ENCODE measurements at places on chromosomes 16 and 17.

GRCh38 chr17:79393358-79394052 lies 217.3 kb downstream of the RBFOX3 start:
- DNase-seq, result peak; percentile 69

GRCh38 chr17:915538-916201 lies 63.9 kb downstream of the NXN start:
- DNase-seq, result no peak

GRCh38 chr17:28472871-28473497 lies 460 bp upstream of the SLC13A2 start:
- no peak for DNase-seq

- no peak for DNase-seq
These were observed 8.5 kb downstream of the DNAJA3 start for GRCh38 chr16:4433914-4434787.

GRCh38 chr16:81632392-81633146 lies 146.5 kb upstream of the PLCG2 start:
- DNase-seq, result peak; percentile 76

DNA sequence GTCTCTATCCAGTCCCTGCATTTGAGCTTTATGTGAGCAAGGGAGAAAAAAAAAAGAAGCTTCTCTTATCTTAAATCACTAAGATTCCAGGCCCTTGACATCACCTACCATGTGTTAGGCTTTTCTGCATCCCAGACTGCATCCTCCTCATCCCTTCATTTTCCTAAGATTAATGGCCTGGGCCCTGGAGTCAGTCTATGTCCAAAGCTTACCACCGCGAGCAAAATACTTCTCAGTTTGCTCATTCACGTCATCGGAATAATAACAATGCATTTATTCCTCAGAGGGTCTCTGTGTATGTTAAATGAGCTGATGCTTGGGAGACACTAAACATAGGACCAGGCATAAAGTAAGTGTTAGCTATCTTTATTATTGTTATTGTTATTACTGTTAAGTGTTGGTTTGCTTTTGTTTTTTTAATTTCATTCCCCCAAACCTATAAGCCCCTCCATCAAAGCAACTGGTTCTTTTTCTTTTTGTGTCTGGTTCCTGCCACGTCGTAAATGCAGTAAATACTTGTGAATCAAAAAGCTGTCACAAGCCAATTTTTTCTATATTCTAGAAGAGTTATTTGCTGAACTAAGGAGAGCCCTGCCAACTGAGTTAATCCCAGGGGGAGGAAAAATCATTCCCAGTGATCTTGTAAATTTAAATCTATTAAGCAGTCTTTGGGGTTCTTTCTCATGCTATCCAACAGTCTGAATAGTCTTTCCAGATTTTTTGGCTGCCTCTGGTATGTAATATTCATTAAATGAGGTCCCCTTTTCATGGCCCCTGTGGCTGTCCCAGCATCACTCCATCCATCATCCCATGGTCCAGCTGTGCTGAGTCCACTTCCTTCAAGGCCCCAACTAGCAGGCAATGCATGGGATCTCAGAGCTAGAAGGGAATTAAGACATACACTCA lies 46.5 kb downstream of the VAT1L start:
- DNase-seq, result no peak

DNA sequence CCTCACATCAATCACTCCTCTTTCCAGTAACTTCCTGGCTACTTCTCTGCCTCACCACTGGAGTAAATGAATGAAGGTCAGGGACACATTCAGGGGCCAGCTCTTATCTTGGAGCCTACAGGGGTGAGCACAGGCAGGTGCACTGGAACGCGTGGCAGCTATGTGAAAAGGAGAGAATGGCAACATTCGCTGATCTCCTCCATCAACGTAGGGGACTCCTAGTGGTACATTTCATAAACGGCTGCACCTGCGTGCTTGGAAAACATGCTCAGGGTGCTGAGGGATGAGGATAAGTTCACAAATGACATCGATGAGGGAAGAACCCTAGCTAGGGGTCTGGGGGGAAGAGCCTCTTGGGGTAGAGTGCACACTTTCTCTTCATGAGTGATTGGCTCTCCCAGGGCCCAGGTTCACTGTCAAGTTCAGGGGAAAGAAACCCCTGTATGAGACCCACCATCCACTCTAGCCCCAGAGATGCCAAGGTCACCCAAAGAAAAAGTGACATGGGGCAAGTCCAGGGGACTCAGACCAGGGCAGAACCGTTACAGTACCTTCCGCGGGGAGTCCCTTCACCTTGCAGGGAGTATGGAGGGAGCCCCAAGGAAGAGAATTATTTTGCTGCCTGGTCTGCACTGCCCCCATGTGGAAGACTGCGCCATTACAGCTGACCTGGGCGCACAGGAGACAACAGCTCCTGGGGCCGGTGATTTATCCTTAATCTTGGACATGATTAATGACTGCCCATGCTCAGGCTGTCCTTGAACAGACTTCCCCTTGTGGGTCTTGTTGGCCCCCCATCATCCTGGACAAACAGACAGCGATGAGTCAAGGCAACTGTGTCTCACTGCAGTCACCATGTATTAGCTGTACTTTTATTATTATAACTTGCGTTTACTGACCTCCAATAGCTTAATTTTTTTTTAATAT lies 30.1 kb downstream of the VAC14 start:
- peak; percentile 63 for DNase-seq

DNA sequence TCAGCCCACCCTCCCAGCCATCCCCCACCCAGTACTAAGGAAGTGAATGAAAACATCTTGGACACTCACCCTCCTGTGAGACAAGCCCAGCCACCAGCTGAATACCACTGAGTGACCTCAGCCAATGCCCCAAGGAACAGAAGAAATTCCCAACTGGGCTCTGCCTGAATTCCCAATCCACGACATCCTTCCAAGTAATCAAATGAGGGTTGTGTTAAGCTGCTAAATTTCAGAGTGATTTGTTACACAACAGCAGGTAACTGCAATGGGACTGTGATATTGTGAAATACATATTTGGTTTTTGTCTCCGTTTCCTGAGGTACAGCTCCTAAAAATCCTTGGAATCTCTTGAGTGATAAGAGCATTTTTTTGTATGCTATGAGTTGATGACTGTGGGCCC lies 578.7 kb upstream of the CDH11 start:
- no peak for DNase-seq

DNA sequence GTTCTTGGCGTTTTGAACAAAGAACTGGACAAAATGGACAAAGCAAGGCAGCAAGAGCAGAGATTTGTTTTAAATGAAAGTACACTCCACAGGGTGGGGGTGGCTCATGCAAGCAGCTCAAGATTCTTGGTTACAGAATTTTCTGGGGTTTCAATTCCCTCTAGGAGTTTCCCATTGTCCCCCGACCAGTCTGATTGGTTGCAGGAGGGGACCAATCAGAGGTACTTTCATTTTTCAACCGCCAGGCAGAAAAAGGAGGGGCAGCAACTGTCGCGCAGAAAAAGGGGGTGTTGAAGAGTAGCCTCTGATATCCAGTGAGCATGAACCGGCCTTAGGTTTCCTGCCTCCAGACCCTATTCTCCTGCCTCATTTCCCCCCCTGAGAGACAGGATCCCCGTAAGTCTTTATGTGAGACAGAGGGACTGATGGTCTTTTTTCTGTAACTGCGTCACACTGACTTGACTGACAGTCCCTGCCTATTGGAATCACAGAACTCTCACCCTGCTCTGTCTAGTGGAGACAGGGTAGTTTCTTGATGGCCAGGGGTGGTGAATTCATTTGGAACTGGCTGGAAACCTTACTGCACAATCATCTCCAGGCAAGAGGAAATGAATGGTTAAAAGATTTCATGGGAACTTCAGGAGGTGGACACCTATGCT lies 59.4 kb upstream of the ALOX12 start:
- DNase-seq, result no peak

DNA sequence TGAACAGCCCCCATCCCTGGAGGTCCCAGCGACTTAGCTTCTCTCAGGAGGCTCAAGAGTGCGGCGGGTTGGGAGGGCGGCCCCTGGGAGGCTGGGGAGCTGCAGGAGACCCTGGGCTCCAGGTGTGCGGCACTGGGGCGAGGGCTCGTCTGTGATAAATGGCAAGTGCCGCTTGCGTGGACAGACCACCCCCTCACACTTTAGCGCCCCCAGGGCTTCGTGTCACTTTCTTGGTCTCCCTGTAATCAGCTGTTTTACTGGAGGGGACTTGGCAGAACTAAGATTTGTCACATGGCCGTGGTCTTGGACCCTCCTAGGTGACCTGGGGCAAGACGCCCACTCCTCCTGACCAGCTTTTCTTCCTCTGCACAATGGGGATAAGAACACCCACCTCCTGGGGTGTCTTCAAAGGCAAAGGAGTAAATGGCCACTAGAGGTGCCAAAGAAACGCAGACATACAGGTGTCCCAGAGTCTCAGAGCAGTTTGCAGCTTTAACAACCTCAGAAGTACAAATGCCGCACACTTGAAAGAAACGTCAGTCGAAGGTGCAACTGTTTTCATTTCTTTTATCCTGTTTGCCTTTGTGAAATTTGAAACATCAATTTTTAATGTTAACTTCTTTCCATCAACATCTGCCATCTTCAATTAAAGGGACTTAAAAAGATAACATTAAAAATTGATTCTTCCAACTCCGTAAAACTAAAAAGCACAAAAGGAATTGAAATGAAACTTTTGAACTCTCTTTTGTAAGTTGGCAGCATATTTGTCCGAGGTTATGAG lies 946 bp downstream of the OSGIN1 start:
- DNase-seq, result peak; percentile 46

DNA sequence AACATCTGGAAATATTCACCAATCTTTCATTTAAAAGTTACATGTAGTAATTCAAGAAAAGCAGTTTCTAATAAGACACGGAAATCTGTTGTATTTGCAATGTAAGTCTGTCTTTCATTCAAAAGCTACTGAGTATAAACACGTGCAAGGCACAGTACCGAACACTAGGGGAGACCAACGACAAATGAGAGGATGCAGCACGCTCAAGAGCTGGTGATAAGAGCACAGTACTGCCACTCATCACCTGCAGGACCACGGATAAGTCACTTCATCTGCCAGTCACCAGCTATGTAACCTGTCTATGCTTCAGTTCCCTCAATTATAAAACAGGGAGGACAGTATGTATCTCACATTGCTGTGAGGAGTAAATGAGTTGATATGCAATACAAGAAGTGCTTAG lies 67.1 kb downstream of the CLEC18A start:
- DNase-seq, result peak; percentile 35

- DNase-seq, result no peak
These were observed 38.4 kb downstream of the CFDP1 start for GRCh38 chr16:75394941-75395340.

- DNase-seq, result no peak
These were observed 59.4 kb upstream of the CMIP start for GRCh38 chr16:81385031-81385756.

DNA sequence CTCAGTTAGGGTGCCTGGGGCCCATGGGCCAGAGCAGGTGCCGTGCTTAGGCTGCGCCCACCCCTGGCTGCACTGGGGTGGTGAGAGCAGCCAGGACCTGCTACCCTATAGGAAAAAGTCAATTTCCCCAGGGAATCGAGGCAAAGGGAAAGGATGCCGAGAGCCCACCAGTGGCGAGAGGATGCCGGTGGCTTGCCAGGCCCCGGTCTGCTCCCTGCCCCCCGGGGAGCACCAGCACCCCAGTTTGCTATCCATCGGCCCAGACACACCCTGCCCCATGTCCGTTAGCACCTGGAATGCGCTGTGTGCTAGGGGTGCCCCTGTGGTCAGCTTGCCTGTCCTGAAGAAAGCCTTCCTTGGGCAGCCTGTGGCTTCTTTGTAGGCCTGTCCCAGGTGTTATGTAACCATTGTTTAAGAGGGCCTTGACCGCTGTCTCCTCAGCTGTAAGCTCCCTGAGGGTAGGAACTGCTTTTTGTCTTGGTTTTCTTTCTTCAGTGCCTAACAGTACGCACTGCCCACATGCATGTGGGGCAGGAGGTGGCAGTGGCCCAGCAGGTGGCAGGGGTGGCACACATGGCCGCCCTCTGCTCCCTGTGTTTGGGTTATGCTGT lies 40.8 kb downstream of the NT5M start:
- no peak for DNase-seq

DNA sequence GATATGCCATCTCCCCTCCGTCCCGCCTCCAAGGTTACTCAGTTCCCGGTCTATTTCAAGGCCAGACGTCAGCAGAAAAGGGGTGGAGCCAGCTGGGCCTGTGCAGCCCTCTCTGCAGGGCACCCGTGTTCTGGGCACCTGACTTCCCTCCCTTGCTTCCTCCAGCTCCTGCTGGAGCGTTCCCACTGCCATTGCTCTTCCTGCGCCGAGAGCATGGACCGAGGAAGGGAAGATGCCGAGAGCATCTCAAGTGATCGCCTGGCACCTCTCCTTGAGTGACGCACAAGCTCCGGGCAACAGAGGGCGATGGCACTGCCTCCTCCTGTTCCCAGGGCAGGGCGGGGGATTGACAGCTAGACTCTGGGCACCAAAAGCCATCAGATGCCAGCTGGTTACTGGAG lies 29.4 kb upstream of the NAT9 start:
- DNase-seq, result no peak

GRCh38 chr16:78392585-78393195 lies 293.2 kb downstream of the WWOX start:
- DNase-seq, result no peak

DNA sequence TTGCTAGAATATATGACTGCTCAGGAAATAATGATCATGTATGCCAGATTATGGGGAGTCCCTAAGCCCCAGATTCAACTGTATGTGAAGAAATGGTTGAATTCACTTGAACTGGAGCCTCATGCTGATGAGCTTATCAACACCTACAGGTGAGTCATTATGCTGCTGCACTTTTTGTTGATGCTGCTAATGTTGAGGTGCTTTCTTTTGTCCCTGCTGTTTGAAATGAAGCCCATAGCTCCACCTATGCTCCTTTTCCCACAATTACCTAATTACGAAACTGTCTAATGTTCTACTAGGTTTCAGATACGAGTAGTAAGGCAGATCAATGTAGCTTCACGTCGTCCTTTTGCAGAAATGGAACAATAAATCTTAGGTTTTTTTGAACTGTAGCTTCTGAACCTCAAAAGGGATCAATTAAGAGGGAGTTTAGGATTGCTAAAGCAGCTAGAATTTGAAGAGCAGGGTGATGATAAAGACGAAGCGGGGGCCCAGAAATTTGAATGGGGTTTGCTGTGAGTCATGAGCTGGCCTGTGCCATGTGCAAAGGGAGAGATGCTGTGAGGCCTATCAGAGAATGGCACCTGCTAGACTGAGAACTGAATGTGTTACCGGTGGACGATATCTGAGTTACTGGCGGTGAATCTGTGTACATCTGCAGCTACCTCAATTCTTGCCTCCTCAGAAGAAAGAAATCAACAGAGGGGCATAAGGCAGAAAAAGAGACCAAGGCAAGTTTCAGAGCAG lies 6.1 kb upstream of the UQCRC2 start:
- no peak for DNase-seq
